ENCODE measurements at places on chromosomes 13 and 19.
A peak's percentile ranks its signal among the peaks of the same experiment; 100 is the strongest.

DNA sequence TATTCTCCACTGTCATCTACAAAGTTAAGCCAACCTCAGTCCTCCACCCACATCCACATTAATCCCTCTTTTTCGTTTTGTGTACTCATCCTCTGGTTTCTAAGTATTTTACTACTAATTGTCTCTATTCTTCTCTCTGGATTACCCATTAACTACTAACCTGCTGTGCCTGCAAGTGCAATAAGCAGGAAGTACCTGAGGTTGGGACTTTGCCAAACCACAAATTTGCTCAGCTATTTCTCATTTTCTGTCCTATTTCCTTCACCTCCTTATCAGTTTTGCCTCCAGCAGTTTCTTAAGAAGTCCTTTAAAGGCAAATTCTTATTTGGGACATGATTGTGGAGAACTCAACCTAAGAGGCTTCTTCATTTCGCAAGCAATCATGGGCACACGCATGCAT is 1708.9 kb downstream of the SLITRK5 start:
- DNase-seq, result no peak

GRCh38 chr19:17866964-17867486 is 4.7 kb upstream of the SLC5A5 start:
- no peak for DNase-seq

DNA sequence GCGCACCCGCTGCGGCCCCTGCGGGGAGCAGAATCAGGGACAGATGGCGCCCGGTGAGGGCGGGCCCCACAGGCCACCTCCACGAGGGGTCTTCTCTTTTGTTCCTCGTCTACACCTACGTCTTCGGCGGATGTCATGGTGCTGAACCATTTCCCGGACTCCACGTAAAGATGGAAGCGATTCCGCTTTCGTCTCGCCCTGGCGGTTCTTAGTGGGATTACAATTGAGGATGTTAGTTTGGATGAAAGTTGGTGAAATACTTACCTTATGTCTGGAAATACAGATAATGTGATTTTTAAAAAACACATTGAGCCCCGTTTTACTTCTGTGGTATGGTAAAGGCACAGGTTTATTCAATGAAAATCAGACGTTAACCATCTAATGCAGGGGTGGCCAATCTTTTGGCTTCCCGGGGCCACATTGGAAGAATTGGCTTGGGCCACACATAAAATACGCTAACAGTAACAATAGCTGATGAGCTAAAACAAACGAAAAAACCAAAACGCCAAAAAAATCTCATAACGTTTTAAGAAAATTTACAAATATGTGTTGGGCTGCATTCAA is 1.4 kb upstream of the ZMYM5 start:
- DNase-seq, result peak; percentile 89

DNA sequence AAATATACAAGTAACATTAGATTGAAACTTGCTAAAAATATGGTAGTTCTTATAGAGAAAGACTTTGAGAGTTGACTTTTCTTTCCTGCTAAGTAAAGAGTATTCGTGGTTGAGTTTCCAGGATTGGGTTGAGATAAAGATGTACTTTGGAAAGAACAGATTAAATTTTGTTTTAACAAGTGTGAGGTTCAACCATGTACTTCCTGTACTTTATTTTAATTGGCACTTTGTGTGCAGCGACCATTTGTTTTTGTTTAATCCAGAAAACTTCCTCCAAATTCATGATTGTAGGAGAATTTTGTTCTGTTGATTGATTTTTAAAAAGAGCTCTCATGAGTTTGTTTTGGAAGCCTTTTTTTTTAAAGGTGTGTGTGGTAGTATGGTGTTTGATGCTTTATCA is 46.9 kb downstream of the PAN3 start:
- no peak for DNase-seq

GRCh38 chr19:10929402-10929794 is 787 bp downstream of the TIMM29 start:
- no peak for DNase-seq

DNA sequence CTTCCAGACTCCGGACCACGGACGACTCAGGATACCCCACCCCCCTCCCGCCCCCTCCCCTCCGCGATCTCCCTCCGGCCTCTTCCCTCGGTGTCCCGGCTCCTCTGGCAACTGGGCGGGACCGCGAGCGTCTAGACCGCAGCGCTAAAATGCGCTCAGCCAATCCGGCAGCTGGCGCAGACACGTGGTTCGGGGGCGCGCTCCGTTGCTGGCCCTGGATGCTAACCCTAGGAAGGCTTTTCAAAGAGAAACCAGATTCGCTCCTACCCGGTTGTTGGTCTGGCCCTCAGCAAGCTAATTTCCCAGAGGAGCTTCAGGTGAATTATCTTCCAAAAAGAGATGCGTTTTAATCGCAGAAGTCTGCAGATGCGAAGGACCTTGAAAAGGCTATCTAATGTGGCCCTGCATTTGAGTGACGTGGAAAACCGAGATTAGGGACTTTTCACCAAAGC is at the start of gene DZIP1:
TSS of gene DZIP1 (minus strand) at position 106 of the 452 bp plus-strand sequence. CDS start 2,677 bp downstream, outside the sequence.
- no peak for DNase-seq

DNA sequence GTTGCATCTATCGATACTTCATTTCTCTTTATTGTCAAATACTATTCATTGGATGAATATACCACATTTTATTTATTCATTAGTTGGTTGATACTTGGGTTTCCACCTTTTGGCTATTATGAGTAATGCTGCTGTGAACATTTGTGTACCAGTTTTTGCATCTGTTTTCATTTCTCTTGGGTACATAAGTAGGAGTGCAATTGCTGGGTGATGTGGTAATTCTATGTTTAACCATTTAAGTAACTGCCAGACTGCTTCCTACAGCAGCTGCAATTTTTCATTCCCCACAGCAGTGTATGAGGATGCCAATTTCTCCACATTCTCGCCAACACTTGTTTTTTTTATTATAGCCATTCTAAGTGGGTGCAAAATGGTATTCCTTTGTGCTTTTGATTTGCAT is 2.6 kb downstream of the KCNJ14 start:
- no peak for DNase-seq

DNA sequence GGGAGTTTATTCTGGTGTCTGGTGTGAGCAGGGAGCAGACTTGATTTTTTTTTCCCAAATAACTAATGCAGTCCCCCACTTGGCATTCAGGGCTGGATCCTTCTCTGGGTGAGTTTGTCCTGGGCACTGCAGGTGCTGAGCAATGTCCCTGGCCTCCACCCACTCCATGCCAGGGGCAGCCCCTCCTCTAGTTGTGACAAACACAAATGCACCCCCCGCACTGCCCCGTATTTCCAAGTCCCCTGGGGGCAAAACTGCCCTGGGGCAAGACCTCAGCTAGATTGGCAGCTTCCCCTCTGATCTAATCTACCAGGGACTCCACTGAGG is 6.4 kb downstream of the MOB3A start:
- no peak for DNase-seq

DNA sequence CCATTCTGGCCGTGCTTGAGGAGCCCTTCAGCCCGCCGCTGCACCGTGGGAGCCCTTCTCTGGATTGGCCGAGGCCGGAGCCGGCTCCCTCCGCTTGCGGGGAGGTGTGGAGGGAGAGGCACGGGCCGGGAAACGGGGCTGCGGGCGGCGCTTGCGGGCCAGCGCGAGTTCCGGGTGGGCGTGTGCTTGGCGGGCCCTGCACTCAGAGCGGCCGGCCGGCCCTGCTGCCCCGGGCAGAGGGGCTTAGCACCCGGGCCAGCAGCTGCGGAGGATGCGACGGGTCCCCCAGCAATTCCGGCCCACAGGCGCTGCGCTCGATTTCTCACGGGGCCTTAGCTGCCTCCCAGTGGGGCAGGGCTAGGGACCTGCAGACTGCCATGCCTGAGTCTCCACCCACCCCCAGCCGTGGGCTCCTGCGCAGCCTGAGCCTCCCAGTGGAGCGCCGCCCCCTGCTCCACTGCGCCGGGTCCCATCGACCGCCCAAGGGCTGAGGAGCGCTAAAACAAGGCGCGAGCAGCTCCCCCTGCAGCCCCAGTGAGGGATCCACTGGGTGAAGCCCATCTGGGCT is 76.5 kb downstream of the PCDH20 start:
- DNase-seq, result no peak

DNA sequence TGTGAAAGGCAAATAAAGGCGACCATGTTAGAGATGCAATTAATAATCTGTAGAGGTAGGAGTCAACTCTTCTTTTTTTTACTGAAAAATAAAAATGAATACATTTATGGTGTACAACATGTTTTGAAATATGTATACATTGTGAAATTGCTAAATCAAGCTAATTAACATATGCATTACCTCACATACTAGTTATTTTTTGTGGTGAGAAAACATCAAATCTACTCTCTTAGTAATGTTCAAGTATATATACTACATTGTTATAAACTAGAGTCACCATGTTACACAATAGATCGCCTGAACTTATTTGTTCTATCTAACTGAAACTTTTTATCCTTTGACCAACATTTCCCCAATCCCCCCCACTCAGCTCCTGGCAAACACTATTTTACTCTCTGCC is 143.2 kb downstream of the POU4F1 start:
- no peak for DNase-seq

DNA sequence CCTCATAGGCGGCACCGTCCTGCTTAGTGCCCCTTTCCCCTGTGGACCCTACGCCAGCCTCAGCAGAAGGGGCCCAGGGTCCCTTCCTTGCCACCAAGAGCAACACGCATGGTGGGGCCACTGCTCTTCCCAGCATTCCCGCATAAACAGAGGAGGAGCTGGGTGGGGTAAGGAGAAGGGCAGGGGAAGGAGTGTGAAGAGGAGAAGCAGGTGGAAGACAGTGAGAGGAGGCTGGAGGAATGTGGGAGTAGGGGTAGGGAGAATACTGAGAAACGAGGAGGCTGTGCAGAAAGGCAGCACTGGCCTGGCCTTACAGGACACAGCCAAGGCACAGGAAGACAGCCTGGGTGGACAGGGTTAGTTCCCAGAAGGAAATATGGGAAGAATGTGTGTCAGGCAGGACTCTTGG is 43.9 kb downstream of the ZNF331 start:
- no peak for DNase-seq

DNA sequence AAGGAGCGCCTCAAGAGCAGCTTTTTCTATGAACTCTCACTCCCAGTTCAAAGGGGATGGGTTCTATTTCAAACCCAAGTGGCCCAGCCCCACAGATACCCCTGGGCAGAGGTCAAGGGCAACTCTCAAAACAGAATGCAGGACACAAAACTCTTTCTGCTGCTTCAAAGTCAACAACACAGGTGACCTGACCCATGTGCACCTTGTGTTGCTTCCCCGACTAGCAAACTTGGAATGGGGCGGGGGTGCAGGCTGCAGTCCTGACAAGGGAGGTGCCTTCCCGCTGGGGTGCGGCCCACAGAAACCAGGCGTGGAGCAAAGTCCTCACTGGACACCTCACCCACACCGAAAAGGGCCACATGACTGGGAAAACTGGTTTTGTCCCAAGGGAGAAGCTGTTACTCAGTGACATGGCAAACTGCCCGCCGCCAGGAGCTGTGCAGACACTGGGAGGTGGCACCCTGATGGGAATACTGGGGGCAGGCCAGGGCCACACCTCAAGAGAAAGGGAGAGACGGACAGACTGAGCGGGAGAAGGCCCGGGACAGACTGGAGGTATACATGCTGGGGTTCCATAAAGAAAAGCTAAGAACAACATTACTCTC is 17.4 kb downstream of the ZC3H4 start:
- no peak for DNase-seq

DNA sequence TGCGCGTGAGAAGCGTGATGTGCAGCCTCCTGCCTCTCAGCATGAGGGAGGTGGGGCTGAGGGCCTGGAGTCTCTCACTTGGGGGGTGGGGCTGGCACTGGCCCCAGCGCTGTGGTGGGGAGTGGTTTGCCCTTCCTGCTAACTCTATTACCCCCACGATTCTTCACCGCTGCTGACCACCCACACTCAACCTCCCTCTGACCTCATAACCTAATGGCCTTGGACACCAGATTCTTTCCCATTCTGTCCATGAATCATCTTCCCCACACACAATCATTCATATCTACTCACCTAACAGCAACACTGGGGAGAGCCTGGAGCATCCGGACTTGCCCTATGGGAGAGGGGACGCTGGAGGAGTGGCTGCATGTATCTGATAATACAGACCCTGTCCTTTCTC is 8.7 kb downstream of the CD177 start:
- DNase-seq, result no peak

DNA sequence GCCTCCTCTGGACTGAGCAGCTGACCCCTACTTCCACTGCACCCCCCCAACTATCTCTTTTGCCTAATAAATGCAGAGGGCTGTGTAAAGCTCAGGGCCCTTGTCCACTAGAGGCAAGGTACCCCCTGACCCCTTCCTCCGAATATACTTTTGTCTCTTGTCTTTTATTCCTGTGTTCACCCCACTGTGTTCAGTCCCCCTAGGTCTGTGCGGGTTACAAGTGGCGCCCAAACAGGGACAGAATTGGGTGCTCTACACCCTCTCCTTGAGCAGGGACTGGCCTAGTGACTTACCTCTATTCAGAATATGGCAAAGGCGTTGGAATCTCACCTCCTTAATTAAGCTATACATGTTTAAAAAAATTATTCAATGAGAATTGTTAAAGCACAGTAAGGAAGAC is 15.0 kb downstream of the ZNF350 start:
- DNase-seq, result peak; percentile 29

- peak; percentile 33 for DNase-seq
These were observed 1.9 kb downstream of the ICAM5 start for GRCh38 chr19:10291554-10292205.

- DNase-seq, result no peak
These were observed at the start of gene CYP2F1 for GRCh38 chr19:41114132-41114531. Gene CYP2F1, plus strand, starts transcription at chr19:41114432. Its CDS starts 1,757 bp downstream, at chr19:41116189.

DNA sequence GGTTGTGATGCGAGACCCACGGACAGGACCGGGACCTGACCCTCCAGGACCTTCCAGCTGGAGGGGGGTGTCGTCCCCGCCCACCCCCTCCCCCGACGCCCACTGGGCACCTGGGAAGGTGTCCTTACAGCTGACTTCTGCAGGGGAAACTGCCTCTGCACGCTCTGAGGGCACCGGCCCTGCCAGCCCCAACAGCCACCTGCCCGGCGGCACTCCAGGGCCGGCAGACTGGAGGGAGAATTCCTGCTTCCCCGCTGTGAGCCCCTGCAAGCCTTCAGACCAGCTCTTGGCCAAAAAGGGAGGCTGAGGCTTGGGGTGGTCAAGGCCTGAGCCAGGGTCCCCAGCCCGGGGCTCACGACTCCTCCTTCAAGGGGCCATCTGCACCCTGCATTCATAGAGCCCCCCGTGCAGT is 1.2 kb downstream of the CNN2 start:
- DNase-seq, result no peak

DNA sequence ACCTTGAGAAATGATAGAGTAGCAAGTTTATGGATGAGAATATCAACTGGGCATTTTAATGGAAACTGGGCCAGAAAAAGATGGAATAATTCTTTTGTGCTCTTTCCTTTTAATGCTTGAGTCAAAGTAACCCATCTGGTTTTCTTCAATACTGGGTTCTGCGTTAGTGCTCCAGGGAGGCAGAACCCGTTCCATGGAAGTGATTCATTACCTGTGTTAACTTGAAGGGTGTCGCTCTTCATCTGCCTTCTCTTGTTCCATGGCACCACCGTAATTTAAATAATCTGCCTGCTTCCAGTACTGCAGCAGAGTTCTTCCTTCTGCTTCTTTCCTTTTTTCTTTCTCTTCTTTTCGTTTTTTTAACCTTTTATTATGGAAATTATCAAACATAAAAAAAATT is 14.7 kb upstream of the USP12 start:
- no peak for DNase-seq

DNA sequence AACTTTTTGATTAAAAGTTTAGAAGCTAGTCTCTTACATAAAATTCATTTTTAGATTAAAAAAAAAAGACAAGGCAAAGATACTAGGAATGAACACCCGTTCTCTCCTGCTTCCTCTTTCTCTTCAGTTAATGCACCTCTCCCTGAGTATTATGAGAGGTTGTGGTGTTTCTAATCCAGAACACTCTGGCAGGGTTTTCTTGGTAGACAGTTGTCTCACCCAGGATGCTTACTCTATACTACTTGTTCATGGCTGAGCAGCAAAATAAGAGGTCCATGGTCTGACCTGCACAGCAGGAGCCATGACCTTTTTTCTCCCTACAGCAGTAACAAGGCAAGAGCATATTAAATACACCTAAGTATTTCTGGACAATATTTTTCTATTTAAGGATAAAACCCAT is 62.0 kb downstream of the MICU2 start:
- no peak for DNase-seq
